Memory B cell (primary cell): ENCODE measurements at places on chromosomes 11 and 22.

DNA sequence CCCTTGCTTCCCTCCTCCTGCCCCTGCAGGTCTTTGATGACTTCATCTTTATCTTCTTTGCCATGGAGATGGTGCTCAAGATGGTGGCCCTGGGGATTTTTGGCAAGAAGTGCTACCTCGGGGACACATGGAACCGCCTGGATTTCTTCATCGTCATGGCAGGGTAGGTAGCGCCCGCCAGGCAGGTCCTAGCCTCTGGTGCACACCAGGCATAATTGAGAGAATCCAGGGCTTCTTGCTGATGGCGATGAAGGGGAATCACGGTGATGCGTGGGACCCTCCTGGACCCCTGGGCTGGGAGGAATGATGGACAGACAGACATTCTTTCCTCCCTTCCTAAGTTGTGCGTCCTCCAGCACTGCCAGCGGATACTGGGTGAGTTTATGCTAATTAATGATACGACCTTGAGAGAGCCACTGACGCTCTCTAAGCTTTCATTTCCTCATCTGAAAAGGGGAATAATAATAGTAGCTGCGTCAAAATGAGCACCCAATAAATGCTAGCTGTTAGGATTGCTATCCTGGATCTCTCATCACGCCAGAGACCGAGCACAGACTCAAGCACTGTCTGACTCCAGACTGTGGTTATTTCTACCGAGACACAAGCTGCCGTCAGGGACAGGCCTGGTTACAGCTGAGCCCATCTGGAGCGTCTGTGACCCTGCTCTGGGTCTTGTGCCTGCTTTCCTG lies 30.1 kb downstream of the CACNA1I start:
- no peak for DNase-seq

DNA sequence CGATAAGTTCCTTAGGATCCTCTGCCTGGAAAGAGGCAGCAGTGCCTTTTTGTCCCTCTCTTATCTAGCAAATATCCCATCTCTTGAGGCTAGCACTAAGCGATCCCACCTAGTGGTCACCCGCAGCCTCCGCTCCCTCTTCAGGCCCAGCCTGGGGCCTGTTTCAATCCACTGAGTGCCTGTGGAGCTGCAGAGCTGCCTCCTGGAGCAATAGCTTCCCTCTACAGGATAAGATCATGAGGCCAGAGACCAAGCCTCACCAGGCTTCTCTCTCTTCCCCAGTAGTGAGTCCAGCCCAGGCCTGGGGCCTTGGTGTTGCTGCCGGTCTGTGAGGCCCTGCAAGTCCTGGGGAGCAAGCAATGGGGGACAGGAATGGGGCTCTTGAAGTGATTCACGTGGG lies 65.8 kb downstream of the SLC22A12 start:
- DNase-seq = no peak

- no peak for DNase-seq
These were observed 2.5 kb upstream of the OR51B5 start for GRCh38 chr11:5345831-5346230.

GRCh38 chr11:6646576-6646917 lies 9.1 kb downstream of the DCHS1 start:
- no peak for DNase-seq
